Stomach (tissue), 19 donors: ENCODE measurements at places on chromosomes 16 and 17. TPM values are rescaled to one million over a fixed set of nuclear protein-coding genes. Genes with fewer than 3 reads are reported as not detected.
A peak's percentile ranks its signal among the peaks of the same experiment; 100 is the strongest.

- DNase-seq = no peak
These were observed 4.9 kb downstream of the FASN start for GRCh38 chr17:82092995-82093751.

- no peak for DNase-seq
These were observed 20.3 kb upstream of the HAS3 start for GRCh38 chr16:69085032-69085695.

DNA sequence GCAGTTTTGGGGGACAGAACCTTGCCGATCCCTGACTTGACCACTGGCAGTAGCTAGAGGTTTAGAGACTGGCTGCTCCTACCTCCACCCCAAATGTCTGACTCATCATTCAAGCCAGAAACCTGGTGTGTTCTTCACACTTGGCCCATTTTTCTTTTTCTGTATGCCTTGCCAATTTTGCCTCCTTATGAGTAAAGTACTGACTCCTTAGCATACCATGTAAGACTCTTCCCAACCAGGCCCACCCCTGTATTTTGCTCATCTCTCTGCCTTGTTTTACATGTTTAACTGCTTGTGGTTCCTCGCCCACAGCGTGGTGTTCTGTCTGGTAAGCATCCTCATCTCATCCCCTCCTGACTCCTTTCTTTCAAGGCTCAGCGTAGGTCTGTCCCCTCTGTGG is 37.9 kb downstream of the NUP88 start:
- DNase-seq = no peak

GRCh38 chr16:68370581-68371275 is 59.9 kb downstream of the PRMT7 start:
- DNase-seq = no peak

DNA sequence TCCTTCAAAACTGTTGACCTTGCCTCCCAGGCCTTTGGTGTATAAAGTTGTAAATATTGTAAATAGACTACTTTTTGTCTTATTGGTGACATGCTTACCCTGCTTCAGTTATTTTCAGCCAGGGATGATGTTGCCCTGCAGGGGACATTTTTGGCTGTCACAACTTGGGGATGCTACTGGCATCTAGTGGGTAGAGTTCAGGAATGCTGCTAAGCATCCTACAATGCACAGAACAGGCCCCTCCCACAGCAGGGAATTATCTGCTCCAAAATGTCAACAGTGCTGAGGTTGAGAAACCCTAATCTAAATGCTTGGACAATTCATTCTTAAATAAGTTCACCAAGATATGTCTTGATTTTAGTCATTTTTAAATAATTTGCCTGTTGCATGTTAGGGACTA is 459.8 kb downstream of the PMP22 start:
- DNase-seq = no peak

DNA sequence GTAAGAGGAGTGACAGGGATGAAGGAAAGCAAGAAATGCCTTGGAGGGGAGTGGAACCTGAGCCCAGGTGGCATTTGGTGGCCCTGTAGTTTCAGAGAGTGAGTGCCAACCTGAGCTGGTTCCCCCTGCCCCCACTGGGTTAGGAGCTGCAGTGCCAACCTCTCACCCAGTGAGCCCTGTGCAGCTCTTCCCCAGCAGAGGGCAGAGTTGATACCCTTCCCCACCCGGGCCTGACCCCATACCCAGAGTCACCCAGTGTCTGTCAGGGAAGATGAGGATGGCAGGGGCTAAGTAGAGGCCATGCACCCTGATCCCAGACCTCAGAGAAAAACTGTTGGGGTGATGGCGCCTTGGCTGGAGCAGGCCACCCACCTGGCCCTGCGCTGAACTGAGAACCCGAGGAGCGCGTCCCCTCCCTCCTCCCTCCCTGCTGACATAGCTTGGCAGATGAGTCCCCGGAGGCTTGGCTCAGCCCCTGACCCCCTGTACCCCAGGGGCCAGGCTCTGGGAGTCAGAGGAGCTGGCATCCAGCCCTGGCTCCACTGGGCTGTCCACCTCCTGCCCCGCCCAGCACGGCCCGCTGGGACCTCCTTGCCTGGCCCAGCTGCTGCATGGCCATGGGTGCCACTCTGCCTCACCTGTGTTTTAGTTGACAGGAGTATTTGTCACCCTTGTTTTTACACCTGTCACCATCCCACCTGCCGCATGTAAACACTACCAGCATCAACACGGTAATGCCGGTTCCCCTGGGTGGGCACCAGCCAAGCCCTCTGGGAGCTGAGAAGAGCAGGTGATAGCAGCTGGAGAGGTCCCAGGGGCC is 113.9 kb downstream of the AMFR start:
- DNase-seq = no peak

DNA sequence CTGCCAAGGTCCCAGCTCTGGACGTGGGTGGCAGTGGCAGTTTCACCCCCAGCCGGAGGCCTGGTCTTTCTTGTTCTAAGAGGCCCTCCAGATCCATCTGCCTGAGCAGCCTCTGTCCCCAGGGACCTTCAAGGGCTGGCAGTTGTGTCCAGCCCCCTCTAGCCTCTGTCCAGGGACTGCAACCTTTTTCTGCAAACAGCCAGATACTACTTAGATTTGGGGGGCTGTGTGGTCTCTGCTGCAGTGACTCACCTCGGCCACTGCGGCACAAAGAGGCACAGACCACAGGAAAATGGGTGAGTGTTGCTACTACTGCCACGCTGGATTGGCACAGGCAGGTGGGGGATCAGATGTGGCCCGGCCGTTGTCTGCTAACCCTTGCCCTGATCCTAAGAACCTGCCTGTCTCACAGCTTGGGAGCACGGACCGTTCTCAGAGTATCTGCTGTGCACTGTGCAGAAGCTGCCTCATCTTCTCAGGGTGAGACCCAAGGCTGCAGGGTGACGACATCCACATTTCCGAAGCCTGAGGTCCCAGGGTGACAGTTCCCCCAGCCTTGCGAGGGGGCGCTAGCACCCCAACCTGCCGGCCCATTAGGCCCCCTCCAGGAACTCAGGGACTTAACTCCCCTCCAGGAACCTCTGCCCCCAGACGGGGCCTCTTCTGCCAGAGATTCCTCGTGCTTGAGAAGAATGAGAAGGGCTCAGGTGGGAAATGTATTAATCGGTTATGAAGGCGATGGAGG is 27.6 kb downstream of the MXRA7 start:
- no peak for DNase-seq

DNA sequence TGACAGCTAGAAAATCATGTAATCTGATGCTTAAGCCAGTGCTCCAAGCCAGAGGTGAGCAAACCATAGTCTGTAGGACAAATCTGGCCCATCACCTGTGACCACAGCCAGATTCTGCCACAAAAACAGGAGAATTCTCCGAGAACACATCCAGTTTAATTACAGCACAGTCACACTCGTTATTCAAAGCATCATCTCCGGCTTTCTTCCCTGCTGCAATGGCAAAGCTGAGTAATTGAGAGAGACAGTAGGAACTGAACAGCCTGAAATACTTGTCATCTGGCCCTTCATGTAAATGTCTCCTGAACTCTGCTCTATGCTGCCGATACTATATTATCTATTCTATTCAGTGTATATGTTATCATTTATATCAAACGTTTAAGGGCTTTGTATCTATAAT is 121.4 kb upstream of the FOXF1 start:
- no peak for DNase-seq

GRCh38 chr17:45231481-45232116 is 9.9 kb downstream of the FMNL1 start:
- peak; percentile 59 for DNase-seq

GRCh38 chr17:57465610-57466009 is 209.3 kb downstream of the MSI2 start:
- DNase-seq = no peak

GRCh38 chr17:66089764-66090163 is 102.2 kb downstream of the CEP112 start:
- DNase-seq = no peak

GRCh38 chr17:50841277-50841948 is 6.0 kb downstream of the WFIKKN2 start:
- no peak for DNase-seq

DNA sequence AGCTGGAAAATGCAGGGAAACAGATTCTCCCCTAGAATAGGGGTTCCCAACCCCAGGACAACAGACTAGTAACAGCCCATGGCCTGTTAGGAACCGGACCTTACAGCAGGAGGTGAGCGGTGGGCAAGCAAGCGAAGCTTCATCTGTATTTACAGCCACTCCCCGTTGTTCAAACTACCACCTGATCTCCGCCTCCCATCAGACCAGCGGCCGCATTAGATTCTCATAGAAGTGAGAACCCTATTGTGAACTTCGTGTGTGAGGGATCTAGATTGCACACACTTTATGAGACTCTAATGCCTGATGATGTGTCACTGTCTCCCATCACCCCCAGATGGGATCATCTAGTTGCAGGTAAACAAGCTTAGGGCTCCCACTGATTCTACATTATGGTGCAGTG is 3.5 kb downstream of the CD300LB start:
- no peak for DNase-seq

GRCh38 chr17:6276711-6277110 is 158.2 kb downstream of the AIPL1 start:
- no peak for DNase-seq

DNA sequence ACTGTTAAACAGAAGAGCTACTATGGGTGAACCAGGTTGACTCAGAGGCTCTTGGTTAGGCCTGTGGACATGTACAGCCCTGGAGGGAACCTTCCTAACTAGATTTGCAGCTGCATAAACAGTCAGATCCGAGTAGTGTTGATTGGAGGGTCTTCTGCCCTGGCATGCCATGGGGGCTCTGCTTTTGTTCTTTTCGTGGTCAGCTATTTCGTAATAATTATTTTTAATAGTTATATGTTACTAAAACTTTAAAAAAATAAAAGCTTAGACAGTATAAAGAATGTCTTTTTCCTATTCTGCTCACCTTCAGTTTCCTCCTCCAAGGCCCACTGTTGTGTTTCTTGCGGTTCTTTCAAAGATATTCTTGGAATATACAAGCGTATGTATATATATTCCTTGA is 67.4 kb upstream of the CLEC18A start:
- DNase-seq = no peak

- no peak for DNase-seq
These were observed 3.0 kb downstream of the TMEM132E start for GRCh38 chr17:34582185-34582900.

GRCh38 chr17:18314059-18314730 is 599 bp downstream of the TOP3A start:
- DNase-seq = peak; percentile 40

- peak; percentile 91 for DNase-seq
These were observed 219.3 kb upstream of the GSE1 start for GRCh38 chr16:85393674-85394451.

DNA sequence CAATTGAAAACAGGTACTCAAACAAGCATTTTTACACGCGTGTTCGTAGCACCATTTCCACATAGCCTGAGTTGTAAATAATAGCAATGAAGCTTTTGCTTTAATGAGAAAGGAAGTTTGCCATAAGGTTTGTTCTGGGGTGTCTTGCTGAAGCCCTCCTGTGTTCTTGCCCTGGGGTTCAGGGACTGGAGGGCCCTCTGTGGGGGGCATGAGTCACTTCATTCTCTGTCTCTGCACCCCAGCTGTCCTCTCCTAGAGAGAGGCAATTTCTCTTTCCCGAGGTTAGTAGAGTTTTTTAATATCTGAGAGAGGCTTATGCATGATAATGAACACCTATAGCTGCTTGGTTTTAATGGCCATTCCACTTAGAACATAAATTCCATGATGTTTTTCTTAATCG is 9.6 kb downstream of the AFMID start:
- no peak for DNase-seq

DNA sequence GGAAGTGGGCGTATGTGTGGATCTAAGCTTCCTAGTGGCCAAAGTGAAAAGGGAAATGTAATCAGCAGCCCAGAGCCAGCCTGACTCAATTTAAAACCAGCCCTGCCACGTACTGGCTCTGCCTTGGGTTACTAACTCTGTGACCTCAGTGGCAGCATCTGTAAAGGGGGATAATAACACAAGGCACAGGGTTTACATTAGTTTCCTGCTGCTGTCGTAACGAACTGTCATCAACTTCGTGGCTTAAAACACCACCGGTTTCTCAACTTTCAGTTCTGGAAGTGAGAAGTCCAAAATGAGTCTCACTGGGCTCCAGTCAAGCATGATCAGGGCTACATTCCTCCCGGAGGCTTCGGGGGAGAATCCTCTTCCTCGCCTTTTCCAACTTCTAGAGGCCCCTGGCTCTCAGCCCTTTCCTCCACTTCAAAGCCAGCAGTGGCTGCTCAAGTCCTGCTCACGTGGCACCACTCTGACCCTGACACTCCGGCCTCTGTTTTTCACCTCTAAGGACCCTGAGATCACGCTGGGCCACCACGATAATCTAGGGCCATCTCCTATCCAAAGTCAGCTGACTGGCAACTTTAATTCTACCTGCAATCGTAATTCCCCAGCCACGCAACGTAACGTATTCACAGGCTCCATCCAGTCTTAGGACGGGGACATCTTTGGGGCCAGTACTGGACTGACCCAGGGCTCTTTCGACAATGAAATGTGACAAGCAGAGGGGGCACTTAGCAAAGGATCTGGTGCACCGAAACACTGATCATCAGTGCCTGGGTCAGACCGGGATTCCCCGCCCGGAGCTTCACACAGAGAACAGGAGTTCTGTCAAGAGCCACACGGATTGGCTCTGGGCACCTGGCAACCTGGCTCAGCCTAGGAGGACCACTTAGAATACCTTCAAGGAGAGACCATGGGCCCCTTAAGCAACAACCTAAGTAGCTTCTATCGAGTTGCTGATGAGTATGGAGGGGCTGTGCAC is 14.5 kb downstream of the TMC6 start:
- peak; percentile 11 for DNase-seq

DNA sequence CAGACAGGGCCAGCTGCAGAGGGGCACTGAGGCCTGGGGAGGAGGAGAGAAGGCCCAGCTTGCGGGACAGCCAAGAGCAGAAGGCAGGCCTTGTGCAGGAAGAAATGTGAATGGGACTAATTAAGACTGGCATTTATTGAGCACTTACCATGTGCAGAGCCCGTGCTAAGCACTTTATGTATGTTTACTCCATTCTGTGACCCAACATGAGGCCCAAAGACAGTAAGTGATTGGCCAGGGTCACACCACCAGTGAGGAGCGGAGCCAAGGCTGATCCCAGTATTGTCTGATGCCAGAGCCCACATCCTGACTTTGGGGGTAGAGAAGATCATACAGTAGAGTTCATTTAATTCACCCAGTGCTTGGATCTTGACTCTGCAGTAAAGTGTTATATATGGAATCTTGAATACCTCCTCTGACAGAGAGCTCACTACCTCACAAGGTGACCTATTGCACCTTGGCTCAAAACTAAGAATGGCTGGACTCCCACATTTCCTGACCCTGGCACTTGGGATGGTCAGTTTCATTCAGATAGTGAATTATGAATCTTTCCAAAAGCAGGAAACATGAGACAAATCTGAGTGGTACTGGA is 13.6 kb downstream of the KATNB1 start:
- no peak for DNase-seq

GRCh38 chr16:12740986-12741610 is 62.6 kb downstream of the CPPED1 start:
- DNase-seq = no peak

GRCh38 chr16:53717577-53717976 is 13.6 kb downstream of the FTO start:
- DNase-seq = no peak

GAN gene
- total RNA-seq = 38.5 TPM

BCL6B gene
- not detected for total RNA-seq

MT1G gene
- not detected for total RNA-seq

OR1F1 gene
- not detected for total RNA-seq

SPN gene
- total RNA-seq = 20.1 TPM

EFTUD2 gene
- 176 TPM for total RNA-seq

PRR11 gene
- 0.45 TPM for total RNA-seq

FA2H gene
- 15.2 TPM for total RNA-seq

C16orf46 gene
- total RNA-seq = not detected

WNT3 gene
- not detected for total RNA-seq

ZFPM1 gene
- 85.7 TPM for total RNA-seq
